SK-N-DZ (cell line): ENCODE measurements at places on chromosomes 3 and 15.
A peak's percentile ranks its signal among the peaks of the same experiment; 100 is the strongest.

DNA sequence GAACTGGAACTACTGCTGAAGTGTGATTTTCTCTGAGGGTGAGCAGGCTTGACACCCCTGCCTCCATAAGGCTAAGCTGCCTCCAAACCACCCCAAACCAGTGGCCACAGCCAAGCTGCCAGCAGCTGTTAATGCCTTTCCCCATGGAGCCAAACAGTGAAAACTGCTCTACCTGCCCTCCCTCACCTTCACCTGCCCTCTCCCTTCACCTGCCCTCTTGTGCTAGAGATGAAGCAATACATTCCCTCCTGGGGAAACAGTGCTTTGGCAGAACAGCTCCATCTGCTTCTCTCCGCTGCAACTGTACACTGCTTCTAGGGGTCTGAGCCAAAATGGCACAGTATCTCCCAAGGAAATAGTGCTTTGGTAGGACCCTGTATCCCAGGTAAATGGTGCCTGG, 374.1 kb downstream of the FHIT start:
- no peak for DNase-seq

DNA sequence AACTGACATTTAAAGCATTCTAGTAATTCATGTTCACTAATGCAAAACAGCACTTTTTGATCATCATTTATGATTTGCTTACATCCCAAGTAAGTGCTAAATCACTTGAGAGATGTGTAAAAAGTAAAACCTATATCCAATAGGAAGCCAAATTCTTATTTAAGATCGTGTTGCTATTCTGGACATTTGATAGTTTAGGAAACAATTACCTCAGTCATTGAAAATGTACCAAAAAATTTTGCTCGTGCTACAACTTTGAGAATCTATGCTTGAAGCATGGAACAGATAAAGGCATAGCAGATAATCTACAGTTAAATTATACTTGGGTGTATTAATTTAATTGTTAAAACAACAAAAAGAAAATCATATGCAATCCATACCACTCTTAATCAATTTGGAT, 571.6 kb upstream of the NR2F2 start:
- no peak for DNase-seq

DNA sequence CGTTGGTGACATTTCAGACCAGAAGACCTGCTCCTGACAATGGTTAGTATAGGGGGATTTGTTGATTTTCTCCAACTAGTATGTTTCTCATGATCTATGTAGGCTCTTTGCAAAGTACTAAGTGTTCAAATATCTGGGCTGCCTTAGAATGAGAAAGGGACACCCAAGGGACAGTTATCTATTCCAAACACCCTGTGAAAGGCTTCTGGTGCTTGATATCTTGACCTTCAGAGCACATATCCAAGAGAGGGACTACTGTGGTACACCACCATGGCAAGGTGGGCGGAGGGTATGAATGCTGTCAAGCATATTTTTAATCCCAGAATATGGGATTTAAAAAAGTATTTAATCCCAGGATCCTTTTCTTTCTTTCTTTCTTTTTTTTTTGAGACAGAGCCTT, 1.1 kb downstream of the FANCD2OS start:
- DNase-seq = no peak

GRCh38 chr3:132682201-132682600, 22.1 kb downstream of the UBA5 start:
- no peak for DNase-seq

GRCh38 chr3:172625404-172625803, 85.5 kb downstream of the NCEH1 start:
- DNase-seq = no peak

DNA sequence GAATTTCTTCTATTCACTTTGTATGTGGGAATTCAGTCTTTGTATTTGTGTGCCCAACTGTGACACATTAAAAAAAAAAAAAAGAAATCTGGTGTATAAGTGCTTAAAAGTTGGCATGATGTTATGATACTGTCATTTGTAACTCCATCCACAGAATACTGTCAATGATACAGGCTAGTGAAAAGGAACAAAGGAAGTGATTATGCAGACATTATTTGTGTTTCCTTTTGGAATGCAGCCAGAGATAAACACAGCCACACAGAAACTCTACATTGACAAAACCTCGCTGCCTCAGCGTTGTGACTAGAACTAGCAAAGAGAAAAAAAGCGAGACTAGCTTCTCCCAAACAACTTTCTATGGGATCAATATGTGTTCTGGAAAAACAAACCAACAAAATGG, 519.2 kb upstream of the AGTR1 start:
- no peak for DNase-seq

- no peak for DNase-seq
Observed at GRCh38 chr3:102302020-102302419, 132.8 kb upstream of the ZPLD1 start.

GRCh38 chr3:194871143-194871863, 185.6 kb downstream of the FAM43A start:
- peak; percentile 30 for DNase-seq

GRCh38 chr3:183378951-183379350, 49.5 kb downstream of the MCF2L2 start:
- DNase-seq = no peak

DNA sequence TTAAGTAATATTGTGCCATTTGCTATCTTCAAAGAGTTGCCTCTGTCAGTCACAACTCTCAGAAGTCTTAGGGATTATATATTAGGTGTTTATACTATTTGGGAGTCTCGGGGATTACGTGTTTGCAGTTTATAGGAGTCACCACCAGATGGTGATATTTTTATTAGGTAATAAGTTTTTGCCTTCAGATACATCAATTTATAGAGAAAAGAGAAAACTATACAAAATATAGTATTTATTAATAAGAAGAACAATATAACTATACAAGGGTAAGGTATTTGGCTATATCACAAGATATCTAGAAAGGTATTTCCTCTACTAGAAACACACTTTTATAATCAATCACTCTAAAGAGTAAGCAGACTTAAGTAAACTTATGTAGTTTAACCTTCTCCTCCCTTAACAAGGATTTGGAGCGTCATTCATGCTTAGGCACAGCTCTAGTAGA, 10.7 kb upstream of the DHX36 start:
- peak; percentile 42 for DNase-seq

- no peak for DNase-seq
Observed at GRCh38 chr15:25635191-25635590, 196.4 kb upstream of the UBE3A start.

DNA sequence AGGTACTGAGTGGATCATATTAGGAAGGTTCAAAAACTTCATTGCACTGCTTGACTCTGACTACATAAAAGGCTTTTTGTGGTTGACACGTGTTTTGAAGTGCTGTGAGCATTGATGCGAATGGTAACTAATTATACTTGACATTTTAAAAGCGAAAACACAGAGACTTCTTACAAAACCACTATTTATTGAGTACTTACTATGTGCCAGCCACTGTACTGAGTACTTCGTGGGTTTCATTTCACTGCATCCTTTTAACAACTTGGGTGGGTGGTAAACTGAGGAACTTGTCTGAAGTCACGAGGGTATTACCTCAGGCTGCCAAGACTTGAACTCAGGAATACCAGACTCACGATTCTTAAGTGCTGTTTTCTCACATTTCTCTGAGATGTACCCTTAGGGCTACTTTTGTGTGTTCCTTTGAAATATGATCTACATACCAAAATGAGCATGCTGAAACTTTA, 45.3 kb upstream of the PPP4R2 start:
- no peak for DNase-seq

DNA sequence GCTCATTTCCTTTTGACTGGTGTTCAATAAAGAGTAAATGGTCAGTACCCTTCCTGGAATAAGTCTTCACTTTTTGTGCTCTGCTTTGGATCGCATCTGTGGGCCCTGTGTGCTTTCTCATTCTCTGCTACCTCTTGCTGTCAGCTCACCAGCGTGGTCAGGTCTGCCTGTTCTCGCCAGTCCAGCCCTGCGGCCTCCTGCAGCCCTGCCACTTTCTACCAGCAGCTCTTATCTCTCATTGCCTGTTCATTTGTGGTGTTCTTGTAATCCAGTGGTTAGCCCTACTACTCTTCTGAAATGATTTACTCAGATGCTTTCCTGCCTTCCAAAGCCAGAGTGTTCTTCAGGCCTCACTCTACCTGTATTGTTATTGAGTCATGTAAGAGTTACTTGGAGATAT, 54.8 kb downstream of the CHCHD6 start:
- DNase-seq = no peak

DNA sequence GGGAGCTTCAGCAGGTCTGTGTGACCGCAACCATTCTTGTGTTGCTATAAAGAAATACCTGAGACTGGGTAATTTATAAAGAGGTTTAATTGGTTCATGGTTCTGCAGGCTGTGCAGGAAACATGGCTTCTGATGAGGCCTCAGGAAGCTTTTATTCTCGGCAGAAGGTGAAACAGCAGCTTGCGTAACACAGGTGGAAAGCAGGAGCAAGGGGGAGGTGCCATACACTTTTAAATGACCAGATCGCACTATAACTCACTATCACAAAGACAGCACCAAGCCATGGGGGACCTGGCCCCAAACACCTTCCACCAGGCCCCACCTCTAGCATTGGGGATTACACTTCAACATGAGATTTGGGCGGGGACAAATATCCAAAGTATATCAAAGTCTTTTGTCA, 8.3 kb upstream of the CIB2 start:
- no peak for DNase-seq

GRCh38 chr3:131386429-131387165, 5.0 kb downstream of the NUDT16 start:
- DNase-seq = no peak

- no peak for DNase-seq
Observed at GRCh38 chr3:57065588-57065987, 5.1 kb downstream of the SPATA12 start.

GRCh38 chr15:43283526-43283925, 16.8 kb upstream of the TGM5 start:
- DNase-seq = no peak

DNA sequence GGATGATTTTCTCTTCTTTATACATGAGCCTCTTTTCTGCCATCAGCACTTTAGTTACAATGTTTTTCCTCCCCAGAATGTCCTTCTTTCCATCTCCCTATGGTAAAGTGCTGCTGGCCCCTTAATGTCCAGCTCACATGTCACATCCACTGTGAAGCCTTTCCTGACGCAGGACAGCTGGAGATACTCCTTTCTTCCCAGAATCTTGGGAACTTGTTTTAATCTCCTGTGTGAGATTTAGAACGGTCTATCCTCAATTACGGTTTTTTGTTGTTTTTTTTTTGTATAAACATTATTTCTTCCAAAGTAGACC, 147.7 kb upstream of the TSC22D2 start:
- no peak for DNase-seq

GRCh38 chr3:150737874-150738679, 24.9 kb downstream of the SIAH2 start:
- no peak for DNase-seq

GRCh38 chr3:16910207-16910606, 25.5 kb downstream of the PLCL2 start:
- DNase-seq = no peak

DNA sequence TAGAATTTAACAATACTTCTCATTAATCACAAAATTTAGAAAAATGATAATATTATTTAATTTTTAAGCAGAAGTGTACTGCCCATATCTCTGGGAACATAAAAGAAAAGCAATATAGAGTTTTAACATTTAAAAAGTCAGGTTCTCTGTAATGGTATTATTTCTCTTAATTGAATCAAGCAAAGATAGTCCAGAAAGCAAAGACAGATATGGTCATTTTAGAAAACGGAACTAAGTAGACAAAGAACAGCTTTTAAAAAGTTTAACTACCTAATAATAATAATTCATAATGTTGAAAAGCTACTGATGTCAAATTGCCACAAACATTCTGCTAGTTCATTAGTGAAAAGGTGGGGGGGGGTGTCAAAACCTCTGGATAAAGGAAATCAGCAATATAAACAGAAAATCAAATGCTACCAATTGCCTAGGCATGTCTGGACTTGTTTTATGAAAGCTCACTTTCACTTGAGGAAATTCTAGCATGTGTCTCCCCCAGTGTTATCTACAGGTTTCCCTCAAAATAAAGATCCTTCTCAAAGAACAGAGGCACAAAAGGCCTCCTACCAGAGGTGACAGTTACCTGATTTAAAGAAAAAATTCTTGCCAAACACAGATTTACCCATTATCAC, 1.7 kb downstream of the ZMAT3 start:
- no peak for DNase-seq

GRCh38 chr3:81592101-81592500, 169.3 kb downstream of the GBE1 start:
- no peak for DNase-seq

DNA sequence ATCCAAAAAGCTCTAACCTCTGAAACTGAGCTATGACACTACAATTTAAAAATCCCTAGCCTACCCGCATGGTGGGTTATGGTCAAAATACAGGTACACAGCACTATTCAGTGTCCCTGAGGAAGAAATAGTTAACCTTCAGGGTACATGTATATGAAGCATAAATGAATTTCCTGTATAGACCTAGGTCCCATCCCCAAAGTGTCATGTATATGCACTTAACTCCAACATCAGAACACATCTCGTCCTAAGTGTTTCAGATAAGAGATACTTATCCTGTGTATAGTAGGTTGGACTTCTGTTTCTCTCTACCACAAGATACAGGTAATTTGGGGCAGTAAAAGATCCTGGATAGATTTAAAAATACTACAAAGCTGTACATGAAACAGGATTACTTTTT, 6.4 kb downstream of the RPL14 start:
- no peak for DNase-seq

DNA sequence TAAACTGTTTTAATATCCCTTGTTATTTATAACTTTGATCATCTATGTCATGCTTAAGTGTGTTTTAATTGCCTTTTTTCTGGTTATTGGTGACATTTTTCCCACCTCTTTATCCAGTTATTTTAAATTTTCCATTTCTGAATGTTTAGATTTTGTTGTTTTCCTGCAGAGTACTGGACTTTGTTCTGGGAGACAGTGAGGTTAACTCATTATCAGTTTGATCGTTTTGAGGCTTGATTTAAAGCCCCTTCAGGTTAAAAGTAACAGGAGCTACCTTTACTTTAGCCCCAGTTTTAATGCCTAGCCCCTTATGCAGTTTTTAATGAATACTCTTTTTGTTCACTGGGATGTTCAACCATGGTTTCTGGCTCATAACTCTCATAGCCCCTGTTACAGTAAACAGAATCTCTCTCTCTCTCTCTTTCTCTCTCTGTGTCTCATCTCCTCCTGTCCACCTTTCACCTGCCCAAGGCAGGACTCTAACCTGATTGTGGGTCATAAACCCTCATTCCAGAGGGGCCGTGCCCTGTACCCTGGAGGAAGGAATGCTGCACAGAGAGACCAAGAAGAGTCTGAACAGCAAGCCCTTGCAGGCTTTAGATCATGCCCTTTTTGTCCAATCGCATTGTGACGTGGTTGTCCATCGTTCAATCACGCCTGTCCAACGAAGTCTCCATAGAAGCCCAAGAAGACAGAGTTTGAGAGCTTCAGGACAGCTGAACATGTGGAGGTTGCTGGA, 91.8 kb upstream of the WDR72 start:
- no peak for DNase-seq

DNA sequence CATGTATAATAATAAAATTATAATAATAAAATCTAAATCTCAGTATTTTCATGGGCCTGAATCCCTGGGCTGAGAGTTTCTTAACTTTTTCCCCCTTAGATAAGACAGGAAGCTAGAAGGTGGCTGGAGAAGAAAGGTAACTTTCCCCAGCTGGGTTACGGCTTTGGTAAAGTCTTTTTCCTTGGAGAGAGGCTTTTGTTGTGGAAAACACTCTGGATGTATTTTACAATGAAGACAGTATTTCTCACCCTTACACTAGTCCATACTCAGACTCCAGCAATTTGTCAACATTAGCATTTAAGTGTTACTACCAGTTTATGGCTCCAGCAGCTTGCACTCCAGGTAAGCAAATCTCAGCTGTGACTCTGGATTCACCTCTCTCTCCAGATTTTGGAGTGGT, 34.9 kb downstream of the APH1B start:
- no peak for DNase-seq
